ENCODE measurements at places on chromosomes 11 and 22.
A peak's percentile ranks its signal among the peaks of the same experiment; 100 is the strongest.

- DNase-seq = no peak
These were observed 22.2 kb downstream of the OR51V1 start for GRCh38 chr11:5178046-5178837.

- peak; percentile 8 for DNase-seq
These were observed 12.3 kb downstream of the STARD10 start for GRCh38 chr11:72781313-72782080.

DNA sequence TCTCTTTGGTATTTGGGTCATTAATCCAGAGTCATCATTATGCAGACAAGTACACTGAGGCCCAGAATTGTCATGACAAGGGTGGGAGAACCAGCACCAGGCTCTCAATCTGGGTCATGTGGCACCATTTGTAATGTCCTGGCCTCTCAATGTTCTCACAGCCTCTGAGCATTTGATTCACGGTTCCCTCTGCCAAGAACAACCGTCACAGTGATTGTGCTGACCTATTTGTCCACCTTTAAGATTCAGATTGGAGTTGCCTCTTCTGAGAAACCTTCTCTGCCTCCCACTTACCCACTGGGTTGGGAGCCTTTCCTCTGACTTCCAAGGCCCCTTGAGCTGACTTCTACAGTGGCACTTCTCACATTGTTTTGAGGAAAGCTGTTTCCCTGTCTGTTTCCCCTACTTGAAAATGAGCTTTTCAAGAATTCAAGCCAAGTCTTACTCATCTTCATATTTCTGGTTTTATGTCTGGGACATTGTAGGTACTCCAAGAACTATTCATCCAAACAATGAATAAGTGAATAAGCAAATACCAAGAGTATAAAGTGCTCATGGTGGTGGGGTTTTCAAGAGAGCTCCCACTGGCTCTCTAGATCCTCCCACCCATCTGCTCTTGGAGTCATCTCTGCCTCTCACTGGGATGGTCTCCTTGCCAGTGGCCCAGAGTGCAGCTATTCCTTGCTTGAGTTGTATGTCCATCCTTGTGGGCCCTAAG lies 126.4 kb upstream of the E2F8 start:
- no peak for DNase-seq

DNA sequence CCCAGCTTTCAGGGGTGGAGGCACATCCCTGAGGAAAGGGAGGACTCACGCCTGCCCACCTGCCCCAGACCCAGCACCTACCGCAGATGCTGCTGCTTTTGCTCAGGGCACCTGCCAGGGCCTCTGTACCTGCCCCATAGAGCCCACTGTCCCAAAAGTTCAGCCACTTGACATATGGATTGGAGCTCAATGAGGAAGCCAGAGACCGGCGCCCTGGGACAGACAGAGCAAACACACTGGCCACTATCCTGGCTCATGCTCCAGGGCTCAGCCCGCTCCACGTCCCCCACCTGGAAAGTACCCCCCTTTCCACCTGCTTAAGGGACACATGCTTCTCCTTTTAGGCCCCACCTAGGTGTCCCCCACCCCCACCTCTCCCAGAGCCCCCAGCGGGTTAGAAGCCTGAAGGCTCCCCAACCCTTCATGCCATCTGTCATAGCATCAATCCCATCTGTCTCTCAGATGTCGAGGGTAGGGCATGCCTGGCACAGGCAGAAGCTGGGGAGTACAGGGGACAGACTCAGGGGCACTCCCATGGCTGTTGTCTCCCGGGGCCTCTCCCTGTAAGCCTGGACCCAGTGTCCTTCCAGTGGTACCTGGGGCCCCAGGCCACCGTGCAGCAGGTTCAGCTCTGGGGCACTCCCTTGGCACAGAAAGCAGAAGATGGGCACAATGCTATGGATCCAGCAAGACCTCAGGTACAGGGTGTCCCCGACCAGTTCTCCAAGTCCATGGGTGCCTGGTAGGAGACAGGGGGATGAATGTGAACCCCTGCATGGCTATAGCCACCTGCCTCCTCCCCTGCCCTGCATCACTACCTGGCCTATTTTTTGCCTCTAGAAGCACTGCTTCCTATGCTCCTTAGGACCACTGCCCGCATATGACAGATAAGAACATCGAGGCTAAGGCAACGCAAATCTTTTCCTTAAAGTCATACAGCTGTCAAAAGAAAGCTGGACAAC lies 2.2 kb upstream of the P2RX6 start:
- DNase-seq = no peak

DNA sequence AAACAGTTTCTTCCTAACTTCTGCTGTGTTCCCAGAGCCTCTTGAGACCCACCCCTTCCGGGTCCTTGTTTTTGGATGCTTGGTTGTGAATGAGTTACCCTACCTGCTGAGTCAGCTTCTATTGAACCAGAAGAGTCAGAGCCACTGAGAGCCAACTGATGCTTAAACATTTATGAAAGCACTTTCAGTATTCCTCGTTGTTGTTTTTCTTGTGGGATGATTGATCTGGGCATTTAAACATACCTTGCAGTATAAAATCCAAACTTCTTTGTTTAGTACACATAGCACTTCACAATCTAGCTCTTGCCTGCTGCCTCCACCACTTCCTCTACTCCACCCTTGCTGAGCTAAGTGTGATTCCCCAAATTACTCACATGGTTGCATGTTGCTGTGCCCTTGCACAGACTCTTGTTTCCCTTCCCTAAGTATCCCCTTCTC lies 5.5 kb downstream of the PRSS23 start:
- DNase-seq = no peak

DNA sequence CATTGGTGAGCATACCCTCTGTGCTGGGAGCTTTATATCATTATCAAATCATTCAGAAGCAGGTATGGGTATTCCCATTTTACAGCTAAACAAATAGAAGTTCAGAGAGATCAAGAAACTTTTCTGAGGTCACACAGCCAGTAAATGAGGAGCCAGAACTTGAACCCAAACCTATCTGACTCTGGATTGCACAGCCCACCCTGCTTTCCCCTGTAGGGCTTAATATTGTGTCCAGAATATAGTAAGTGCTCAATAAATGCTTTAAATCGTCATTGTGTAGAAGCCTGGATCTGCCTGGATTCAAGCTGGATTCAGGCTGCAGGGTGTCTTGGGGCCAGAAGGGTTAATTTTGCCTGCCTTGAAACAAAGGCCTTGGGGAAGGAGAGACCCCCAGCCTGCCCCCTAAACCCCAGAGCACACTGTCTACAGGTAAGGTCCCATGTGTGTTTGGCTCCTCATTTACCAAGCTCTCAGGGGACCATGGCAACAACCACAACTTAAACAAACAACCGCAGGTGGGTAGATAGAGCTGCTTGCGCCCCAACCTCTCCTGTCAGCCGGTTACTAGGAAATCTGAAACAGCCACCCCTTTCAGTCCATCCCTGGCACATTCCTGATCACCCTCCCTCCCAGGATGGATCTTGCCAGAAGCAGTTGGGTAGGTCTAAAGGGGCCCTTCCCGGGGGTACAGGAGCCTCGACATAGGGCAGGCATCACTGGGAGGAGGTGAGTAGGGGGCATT lies 3.0 kb upstream of the SEC14L3 start:
- no peak for DNase-seq

GRCh38 chr22:43222262-43222661 lies 35.3 kb upstream of the TTLL12 start:
- DNase-seq = no peak

DNA sequence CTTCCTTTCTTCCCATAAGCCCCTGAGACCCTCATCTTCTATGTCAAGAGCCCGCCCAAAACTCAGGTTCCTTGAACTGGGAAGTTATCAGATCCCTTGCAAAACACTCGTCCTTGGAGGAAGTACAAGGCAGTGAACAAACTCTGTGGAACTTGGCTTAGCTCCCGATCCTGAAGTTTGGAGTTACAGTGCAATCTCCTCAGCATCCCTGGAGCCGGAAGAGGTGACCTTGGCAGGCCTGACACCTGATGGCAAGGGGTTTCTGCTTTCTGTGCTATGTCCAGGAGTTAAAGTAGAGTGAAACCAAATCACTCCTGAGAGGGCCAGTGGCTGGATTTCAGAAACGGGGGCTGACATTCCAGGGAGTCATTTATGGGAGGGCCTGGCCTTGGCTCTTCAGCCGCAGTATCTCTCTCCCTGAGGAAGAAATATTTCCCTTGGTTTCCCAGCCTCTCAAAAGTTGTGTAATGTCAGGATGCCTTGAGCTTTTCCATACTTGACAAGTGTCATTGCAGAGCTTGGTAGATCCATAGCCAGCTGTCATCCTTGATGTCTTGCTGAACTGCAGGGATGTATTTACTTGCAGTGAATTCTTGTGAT lies 1.9 kb upstream of the GRAMD1B start:
- DNase-seq = no peak
